ENCODE measurements at places on chromosomes 7 and 10. TPM values are rescaled to one million over a fixed set of nuclear protein-coding genes. Genes with fewer than 3 reads are reported as not detected.

- DNase-seq, result no peak
Measured at GRCh38 chr10:14564268-14564744, 210.4 kb downstream of the FAM107B start.

GRCh38 chr10:72310636-72311035, 36.9 kb downstream of the DDIT4 start:
- DNase-seq, result peak; percentile 74

The CHAT gene
- total RNA-seq, result not detected

The LIPF gene
- total RNA-seq, result not detected

DNA sequence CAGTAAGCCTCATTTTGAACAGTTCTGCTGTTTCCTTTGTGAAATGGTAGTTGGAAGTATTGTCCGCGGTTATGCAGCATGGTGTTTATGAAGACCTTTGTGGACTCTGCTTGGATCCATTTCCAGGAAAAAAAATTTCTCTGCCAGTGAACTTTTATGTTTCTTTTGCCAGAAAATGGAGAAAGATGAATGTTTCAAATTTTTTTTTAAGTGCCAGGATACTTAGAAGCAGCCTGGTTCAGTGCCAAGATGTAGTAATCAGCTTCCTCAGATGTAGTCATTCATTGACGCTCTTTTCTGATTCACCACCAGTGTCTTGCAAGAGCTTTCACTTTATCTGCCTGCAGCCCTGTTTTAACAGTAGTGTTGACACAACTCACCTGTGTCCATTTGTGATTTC, 258.2 kb downstream of the SDK1 start:
- DNase-seq, result no peak

The BHLHA15 gene
- total RNA-seq, result 0.57 TPM

DNA sequence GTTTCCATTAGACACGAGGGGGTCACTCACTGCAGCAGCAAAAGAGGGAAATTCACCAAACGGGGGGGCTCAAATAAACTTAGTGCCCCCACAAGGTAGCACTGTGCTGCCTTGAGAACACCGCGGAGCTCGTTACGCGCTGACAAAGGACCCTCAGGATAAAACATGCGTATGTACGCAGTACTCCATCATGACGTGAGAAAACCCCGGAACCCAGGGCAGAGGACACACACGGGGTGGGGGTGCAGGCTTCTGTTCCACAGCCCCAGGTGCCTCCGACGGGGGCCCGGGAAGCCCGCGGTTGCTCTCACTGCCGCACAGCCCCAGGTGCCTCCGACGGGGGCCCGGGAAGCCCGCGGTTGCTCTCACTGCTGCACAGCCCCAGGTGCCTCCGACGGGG, 232.4 kb downstream of the ZMYND11 start:
- no peak for DNase-seq

The NPTX2 gene
- 1.8 TPM for total RNA-seq

DNA sequence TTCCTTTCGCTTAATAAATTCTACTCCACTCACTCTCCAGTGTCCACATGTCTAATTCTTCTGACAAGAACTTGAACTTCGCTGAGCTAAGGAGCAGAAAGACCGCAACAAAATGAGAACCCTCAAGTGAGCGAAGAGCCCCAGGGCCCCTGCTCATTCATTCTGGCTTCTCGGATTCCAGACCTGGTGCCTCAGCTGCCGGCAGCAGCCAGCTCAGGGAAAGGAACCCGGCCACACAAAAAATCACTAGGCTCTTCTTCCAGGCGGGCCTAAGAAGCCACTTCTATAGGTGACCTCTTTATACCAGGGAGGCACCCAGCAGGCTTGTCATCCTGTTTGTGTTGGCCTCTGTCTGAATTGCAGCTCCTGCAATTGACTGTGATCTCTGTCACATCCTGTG, 33.3 kb downstream of the OTUD1 start:
- no peak for DNase-seq

The PIP gene
- total RNA-seq, result not detected

The CPVL gene
- total RNA-seq, result 13.1 TPM

DNA sequence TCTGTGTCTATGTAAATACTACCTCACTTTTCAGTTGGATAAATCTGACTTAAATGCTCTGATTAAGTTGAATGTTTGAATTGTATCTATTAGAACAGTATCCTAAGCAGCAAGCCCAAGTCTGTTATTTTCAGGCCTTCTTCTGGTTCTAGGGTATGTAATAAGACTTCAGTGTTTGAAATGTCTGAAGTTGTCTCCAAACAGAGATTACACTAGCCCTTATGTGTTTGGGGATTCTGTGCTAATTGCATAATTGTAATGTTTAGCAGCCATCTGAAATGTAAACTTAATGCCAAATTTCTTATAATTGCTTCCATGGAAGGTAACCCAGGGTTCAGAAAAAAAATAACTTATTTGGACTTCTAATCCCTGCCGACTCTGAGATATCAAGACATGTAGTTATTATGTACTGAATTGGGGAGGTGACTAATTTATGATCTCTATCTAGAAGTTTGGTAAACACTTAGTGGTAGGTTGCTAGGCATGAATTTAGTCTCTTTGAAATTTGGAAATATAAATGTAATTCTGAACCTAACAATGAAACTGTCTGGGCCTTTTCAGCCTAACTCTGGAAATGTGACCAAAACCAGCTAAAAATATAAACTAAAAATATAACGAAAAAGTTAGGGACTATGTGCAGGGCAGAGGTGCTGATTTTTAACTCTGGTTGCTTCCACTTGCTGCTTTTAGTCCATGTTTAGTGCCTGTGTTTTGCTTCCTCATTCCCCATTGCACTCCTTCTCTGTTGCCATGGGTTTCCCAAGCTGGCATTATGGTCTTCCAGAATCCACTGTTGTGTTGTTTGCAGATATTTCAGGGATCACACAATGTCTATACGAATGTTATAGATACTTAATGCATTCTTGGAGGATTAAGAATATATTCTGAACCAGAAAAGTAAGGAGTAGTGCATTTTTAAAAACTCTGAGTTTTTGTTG, 54.8 kb downstream of the MCU start:
- no peak for DNase-seq

DNA sequence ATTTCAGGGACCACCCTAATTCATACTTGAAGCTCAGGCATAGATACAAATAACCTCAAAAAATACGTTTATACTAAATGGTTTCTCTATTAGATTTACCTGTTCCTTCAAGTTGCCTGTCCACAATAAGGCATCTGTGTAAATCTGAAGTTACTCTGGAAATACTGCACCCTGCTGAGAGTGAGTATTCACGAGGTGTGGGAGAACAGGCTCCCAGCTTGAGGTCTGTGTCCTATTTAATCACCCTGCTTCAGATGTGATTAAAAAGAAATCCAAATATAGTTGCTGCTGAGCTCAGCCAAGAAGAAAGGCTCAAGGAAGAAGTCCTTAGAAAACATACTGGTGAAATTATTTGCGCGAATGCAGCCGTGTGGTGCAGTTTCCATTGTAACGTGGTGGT, 136.8 kb downstream of the KLF6 start:
- no peak for DNase-seq

- no peak for DNase-seq
Measured at GRCh38 chr7:142954680-142955268, 7.4 kb downstream of the KEL start.

GRCh38 chr10:73906524-73907447, 4.1 kb upstream of the PLAU start:
- peak; percentile 89 for DNase-seq

DNA sequence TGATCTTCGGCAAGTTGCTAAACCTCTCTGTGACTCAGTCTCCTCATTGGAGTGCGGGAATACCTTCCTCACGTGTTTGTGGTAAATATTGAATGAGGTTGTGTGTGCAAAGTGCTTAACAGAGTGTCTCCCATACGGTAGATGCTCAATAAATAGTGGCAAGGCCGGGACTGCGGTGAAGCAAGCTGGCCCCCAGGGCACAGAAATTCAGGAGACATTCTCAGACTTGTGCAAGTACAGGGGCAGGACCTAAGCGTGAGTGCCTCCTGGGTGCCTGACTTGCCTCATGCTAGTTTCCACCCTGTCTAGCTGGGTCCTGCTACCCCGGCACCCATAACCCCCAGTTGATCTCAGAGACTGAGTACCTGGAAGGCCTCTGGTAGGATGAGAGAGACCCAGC, 97.8 kb downstream of the CDH23 start:
- DNase-seq, result no peak

GRCh38 chr7:130154131-130154500, 51.1 kb downstream of the TMEM209 start:
- DNase-seq, result no peak

- DNase-seq, result no peak
Measured at GRCh38 chr10:127462643-127463295, 86.3 kb upstream of the NPS start.

DNA sequence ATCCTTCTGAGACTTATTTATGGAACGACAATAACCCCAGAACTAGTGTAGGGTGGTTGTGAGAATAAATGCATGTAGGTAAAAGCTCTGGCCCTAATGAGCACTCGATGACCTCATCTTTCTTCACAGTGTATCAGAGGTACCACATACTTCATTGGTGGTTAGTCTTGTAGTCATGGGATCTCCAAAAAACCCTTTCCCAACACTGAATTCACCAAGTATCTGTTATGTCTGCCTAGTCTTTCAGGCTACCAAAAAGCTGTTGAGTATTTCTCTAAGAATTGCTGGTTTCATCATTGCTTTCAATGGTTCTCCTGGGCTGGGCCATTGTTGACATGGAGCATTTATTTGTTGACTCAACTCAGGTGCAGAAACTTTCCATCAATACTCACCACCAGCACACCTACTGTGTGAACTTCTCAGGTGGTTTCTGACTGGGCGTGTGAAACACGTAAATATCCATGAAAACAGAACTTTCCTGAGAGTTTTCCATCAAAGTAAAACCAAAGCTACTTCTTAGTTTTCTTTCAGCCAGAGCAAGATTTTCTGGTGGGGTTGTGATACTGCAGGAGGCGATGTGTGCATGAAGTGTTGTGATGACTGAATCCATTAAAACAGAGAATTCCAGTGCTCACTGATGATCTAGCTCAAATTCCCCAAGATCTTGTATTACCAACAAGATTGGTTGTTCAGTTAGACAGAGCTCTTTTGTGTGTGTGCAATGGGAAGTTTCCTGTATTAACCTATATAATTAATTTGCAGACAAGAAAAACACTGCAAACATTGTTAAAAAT, 51.4 kb upstream of the SLC35B4 start:
- no peak for DNase-seq

- DNase-seq, result no peak
Measured at GRCh38 chr7:127390186-127390816, 2.2 kb downstream of the ZNF800 start.

DNA sequence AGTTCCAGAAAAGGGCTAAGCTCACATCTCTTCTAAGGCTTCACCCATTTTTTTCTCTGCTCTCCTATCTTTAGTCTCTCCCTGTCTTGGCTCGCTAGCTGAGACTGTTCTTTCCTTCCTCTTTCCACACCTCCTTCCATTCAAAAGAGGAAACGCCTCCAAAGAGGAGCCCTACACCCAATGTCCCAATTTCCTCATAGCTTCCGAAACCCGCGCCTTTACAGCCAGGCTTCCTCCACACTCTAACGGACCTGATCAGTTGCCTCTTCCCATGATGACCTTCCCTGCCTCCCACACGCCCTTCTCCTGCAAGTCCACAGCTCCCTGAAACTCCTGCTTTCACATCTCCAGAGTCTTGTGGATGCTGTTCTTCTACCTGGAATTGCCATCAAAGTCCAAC, 71.7 kb downstream of the COBL start:
- DNase-seq, result no peak

GRCh38 chr10:111137587-111137986, 60.8 kb downstream of the ADRA2A start:
- DNase-seq, result no peak

- no peak for DNase-seq
Measured at GRCh38 chr10:88953662-88954061, 1.1 kb upstream of the ACTA2 start.

GRCh38 chr7:50405221-50405620, 44.9 kb downstream of the FIGNL1 start:
- no peak for DNase-seq

DNA sequence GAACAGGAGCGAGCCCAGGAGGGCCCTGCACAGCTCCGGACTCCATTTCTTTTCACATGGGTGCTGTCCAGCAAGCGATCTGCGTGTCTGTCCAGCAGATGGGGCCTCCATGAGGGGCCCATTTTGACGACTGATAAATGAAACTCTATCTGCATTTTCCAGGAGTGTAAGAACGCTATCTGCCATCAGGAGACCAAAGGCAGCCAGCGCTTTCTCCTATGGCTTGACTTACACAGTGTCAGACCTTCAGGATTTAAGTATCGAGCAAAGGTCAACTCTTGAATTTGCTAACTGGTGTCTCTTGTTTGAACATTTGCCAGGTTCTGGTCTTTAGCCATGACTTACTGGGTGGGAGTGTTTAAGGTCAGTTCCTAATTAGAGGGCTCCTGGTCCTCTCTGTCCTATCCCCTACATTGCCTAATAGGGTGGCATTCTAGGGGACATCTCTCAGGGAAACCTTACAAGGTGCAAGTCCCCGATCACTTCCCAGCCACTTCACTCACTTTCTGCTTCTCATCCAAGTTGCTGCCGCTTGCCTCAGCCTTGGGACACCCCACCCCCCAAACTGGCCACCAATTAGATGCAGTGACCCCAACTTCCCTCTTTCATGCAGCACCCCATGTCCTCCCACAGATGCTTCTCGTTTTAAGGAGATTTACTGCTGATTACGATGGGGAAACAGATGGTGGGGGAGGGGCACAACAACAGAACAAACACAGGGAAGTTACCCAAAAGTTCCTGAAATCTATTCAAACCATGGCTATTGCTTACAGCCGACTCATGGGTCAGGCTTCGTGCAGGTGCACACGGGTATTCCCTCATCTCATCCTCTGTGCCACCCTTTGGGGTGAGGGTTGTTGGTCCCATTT, 20.0 kb downstream of the VSIR start:
- peak; percentile 76 for DNase-seq

DNA sequence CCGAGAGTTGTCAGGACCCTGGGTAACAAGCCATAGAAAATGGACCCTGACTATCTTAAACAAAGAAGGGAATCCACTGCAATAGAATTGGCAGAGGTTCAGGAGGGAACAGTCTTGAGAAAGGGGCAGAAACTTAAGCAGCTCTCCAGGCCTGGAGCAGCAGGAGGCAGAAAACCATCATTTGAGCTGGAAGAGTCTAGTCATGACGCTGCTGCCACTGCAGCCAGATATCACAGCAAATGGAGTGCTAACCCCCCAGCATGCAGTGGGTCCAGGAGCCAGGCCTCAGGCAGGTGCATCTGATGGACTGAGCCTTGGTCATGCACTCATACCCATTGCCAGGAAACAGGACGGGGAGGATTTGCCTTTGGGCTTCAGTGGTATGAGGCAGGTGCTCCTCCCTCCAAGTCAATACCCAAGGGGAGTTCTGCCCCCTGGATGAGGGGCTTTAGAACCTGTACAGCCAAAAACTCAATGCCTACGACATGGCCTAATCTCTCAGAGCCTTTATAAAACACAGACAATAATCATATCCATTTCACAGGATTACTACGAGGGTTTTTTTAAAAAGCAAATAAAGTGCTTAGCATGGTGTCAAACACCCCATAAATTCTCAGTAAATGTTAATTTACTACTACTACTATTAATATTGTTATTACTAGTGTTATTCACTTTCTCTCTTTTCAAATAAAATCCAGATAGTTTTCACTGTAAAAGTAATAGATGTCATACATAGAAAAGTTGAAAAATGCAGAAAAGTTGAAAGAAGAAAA, 30.7 kb downstream of the DUSP5 start:
- DNase-seq, result no peak

- no peak for DNase-seq
Measured at GRCh38 chr10:26479766-26480492, 41.8 kb downstream of the APBB1IP start.
